Stimulated activated CD8-positive, alpha-beta memory T cell treated with anti-CD3 and anti-CD28 coated beads, Interleukin-4, amount 100 ng/mL, for 1 hour (primary cell): ENCODE measurements at places on chromosomes 12 and 14.
A peak's percentile ranks its signal among the peaks of the same experiment; 100 is the strongest.

DNA sequence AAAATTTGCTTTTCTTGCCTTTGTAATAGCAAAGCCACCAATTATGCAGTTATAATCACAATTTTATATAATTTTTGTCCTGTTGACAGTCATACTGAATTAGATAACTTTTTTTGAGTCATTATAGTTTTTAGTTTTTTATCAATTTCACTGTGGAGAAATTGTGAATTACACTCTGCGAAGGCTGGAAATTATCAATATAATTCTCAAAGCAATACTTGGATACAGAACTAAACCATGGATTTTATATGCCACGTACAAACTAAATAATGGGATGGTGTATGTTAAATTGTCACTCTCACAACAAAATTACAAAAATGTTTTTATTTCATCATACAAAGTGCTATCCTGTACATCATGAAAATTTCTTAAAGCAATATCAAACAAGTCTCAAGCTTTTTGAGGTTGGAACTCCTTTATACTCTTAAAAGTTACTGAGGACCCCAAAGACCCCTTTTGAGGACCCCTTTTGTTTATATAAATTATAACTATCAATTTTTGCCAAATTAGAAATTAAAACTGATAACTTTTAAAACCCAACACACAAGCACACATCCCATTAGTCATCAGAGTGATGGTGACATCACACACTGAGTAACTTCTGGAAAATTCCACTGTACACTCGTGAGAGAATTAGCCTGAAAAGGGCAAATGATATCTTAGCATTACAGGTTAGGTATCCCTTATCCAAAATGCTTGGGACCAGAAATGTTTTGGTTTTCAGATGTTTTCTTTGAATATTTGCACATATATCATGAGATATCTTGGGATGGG is 19.8 kb upstream of the AQP2 start:
- DNase-seq = no peak

GRCh38 chr14:94129758-94130414 is 482 bp upstream of the IFI27L2 start:
- DNase-seq = no peak

GRCh38 chr14:100498068-100498467 is 89.1 kb downstream of the BEGAIN start:
- DNase-seq = no peak

DNA sequence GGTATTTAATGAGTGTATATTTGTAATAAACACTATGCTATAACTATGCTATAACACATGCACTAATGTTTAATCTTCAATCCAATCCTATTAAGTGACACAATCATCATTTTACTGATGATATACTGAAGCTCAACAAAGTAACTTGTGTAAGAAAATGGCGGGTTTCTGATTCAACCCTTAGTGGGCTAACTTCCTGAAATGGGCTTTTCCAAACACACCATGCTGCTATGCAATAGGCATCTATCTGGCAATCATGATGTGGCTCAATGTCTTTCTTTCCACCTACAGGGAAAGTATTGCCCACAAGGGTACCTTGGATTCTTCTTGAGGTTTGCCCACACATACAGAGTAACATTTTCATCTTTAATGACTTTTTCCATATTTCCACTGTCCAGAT is 48.3 kb downstream of the DNAI7 start:
- DNase-seq = no peak

GRCh38 chr14:89767861-89768268 is 186.7 kb downstream of the EFCAB11 start:
- peak; percentile 26 for DNase-seq

DNA sequence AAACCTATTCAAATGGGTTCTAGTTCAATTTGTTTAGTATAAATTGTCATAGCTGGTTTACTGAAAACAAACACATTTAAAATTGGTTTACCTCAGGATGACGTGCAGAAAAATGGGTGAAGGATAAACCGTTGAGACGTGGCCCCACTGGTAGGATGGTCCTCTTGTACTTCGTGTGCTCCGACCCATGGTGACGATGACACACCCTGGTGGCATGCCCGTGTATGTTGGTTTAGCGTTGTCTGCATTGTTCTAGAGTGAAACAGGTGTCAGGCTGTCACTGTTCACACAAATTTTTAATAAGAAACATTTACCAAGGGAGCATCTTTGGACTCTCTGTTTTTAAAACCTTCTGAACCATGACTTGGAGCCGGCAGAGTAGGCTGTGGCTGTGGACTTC is 8.3 kb downstream of the CALM1 start:
- DNase-seq = no peak

GRCh38 chr14:64625386-64626232 is 75.8 kb downstream of the PPP1R36 start:
- no peak for DNase-seq

GRCh38 chr12:92242907-92243306 is 97.3 kb upstream of the BTG1 start:
- no peak for DNase-seq

DNA sequence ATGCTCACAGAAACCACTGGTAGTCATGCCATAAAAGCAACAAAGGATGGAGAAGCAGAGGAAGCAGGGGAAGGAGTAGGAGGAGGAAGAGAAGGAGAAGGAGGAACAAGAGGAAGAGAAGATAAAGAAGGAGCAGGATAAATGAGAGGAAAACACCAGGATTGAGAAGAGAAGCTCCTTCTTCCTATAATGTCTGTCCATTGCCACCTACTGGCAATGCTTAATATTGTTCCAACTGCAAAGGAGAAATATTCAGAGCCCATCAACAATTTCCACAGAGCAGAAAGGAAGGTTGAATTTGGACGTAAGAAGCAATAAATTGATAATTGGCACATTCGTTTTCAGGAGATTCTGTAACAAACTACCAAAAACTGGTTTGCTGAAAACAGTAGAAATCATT is 898.4 kb downstream of the SLC16A7 start:
- no peak for DNase-seq

DNA sequence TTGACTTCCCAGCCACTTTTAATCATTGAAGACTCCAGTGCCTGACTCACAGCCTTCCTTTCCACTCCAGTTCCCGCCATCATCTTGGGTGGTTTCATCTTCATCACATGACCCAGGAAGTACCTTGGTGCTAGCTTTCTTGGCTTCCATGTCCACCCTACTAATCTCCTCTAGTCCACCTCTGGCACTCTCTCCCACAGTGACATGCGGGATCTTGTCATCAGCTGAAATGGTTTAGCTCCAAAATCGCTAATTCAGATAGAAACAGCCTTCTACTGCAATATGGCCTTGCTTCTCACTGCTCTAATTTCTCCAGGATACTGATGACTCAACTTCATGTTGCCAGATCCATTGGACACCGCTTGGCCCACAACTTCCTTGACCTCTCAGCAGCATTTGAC is 24.5 kb downstream of the WDR20 start:
- no peak for DNase-seq

GRCh38 chr14:50545618-50546017 is 13.2 kb upstream of the MAP4K5 start:
- DNase-seq = no peak

- DNase-seq = no peak
Measured at GRCh38 chr12:67271976-67272375, 2.8 kb downstream of the CAND1 start.

DNA sequence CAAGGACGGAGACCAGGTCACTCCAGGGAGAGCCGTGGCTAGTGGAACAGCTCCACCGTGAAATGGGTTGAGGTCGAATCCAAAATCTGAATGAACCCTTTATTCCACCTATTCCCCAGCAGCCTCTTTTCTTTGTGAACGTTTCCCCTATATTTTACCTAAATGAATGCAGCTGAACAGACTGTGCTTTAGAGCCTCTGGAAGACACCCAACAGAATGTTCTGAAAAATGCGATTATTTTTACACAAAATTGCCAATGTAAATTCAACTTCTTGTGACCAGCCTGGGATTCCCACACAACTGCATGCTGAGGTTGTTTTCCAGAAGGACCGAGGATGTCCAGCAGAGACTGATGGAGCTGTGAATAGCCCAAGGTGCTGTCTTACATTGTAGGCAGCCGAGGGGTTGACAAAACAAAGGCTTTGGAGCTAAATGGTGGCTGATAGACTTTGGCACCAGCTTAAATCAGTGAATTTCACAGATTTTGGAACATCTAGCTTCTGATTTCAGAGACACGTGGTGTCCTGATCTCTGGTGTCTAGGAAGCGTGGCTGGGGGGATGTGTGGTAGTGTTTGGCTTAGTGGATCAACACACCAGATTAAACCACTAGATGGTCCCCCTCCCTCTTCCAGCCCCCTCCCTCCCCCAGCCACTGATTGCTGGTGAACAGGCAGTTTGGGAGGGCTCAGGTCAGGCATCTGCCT is 150.4 kb downstream of the ZNF664 start:
- no peak for DNase-seq

- no peak for DNase-seq
Measured at GRCh38 chr12:96392397-96392796, 7.8 kb downstream of the CDK17 start.

DNA sequence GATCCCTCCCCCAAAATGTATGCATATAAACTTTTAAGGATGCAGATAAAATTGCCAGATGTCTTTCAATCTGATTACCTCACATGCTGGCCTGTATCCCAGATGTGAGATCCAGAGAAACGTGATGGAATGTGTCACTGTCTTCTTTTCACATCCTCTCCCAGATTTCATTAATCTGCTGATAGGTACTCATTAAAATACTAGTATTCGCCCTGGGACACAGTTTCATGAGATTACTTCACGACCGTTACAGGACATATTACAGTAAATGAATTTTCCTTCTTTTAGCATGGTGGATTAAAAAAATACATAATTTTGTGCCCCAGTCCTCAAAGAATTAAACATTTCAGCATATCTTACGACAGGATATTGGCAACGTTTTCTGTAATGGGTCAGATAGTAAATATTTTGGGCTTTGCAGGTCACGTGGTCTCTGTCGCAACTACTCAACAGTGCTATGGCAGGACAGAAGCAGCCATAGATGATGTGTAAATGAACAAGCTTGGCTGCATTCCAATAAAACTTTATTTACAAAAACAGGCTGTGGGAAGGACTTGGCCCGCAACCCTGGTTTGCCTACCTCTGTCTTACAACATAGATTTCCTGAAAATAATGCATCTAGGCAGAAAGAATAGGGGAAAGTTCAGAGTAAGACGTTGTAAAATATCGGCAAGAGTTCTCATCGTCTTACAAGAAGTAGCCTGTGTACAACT is 156.0 kb upstream of the DIO3 start:
- DNase-seq = no peak

GRCh38 chr14:57739516-57739915 is 126.4 kb downstream of the SLC35F4 start:
- DNase-seq = no peak

- DNase-seq = no peak
Measured at GRCh38 chr12:106722837-106723236, 51.6 kb upstream of the RIC8B start.

DNA sequence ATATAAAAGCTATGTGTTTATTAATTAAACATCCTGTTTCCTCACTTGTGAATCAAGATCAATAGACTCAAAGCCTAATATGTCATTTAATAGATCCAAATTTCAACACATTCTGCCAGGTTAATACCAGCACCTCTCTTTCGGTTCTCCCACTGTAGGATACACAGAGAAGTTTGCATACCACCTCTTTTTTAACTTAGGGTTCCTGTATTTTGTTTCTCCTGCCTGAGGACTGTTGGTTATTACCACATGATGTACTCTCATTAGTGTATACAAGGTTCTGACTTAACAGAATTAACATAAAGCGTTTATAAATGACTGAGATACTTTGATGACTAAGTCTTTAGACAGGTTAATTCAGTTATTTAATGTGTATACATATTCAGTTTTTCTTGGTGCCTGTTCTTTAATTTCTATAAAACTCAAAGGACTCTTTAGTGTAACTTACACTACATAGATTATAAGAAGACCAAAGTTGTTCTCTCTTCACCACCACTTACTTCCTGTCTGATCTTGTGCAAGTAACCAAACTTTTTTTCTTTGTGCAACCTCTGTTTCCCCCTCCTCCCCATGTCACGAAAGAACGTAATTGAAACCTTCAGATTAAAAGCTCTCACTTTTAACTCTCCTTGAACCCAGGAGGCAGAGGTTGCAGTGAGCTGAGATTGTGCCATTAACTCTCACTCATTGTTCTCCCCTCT is 89.8 kb upstream of the DNM1L start:
- no peak for DNase-seq
